ENCODE measurements at places on chromosomes 16 and 17.

DNA sequence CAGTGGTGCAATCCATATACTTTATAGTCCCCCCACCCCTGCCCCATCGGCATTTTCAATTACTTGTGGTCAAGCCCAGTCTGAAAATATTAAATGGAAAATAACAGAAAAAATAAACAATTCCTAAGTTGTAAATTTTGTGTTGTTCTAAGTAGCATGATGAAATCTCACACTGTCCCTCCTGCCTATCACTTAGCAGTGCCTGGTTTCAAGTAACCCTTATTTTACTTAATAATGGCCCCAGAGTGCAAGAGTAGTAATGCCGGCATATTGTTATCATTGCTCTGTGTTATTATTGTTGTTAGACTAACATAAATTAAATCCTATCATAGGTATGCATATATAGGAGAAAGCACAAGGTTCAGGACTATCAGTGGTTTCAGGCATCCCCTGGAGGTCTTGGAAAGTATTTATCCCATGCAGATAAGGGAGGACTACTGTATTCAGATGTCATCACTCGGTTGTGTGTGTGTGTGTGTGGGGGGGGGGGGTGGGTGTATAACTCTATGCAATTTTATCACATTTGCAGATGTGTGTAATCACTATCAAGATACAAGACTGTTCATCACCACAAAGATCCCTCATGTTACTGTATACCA is 9.3 kb downstream of the UBE2G1 start:
- DNase-seq = no peak

DNA sequence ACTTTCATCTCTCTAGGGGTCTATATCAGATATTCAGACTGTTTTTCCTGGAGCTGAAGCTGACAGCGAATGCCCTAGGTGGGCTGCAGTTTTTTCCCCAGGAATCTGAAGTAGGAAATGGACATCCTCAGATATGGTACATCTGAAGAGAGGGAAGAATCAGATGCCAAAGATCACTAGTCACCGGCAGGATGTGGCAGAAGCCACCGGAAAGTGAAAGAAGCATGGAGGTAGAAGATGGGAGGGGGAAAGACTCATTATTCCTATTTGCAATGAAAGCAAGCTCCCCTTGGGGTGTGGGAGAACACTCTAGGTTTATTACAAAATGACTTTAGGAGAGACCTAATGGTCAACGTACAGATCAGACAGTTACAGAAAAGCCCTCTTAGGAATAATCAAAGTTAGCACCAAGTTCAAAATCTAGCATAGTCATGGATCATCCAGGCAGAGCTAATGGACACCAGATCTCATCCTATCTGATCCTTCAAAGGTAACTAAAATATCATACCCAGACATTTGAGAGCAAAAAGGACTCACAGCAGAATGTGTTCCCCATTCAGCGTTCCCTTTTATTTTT is 110.7 kb downstream of the HS3ST3A1 start:
- DNase-seq = no peak

- DNase-seq = peak; percentile 74
Observed at GRCh38 chr16:84527532-84528269, 23.2 kb upstream of the MEAK7 start.

- no peak for DNase-seq
Observed at GRCh38 chr16:48629016-48629415, 19.0 kb upstream of the N4BP1 start.

GRCh38 chr16:68065716-68066305 is 19.4 kb upstream of the NFATC3 start:
- no peak for DNase-seq

- no peak for DNase-seq
Observed at GRCh38 chr16:28167730-28168129, 44.0 kb downstream of the XPO6 start.

DNA sequence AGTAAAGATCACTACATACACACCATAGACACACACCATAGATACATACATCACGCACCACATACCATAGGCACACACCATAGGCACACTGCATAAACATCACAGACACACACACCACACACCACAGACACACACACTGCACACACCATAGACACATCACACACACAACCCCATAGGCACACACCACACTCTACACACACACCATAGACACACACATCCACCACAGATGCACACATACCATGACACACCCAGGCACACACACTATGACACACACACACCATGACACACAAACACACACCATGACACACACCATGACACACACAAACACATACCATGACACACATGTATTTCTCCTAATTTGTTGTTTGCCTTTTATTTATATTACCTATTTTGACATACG is 14.1 kb downstream of the TBC1D16 start:
- no peak for DNase-seq
